Vagina (tissue), 2 donors: ENCODE measurements at places on chromosomes 16 and 17.

GRCh38 chr17:57995076-57995956, 7.3 kb upstream of the VEZF1 start:
- DNase-seq: no peak

- DNase-seq: no peak
These were observed 13.4 kb upstream of the HERPUD1 start for GRCh38 chr16:56918467-56919012.

DNA sequence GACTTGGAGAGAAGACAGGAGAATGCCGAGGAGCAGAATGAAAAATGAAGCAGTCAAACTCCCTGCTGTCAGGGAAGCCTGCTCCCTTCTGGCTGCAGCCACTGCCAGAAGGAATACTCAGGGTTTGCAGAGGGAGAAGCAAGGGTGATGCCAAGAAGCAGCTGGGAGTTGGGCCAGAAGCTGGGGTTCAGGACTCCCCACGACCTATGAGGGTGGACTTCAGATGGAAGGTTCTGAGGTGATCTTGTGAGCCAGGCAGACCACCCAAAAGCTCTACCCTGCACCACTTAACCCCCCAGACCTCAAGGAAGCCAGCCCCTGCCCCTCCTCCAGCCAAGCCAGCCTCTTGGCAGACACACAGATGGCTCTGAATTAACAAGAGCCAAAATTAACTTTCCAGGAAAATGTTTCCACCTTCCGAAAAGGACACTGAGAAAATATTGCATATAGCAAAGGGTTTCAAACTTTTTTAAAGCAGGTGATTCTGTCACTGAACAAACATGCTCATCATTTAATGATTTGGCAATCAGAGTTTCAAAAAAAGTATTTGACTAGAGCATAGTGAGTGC, 126.0 kb upstream of the ERCC4 start:
- no peak for DNase-seq

DNA sequence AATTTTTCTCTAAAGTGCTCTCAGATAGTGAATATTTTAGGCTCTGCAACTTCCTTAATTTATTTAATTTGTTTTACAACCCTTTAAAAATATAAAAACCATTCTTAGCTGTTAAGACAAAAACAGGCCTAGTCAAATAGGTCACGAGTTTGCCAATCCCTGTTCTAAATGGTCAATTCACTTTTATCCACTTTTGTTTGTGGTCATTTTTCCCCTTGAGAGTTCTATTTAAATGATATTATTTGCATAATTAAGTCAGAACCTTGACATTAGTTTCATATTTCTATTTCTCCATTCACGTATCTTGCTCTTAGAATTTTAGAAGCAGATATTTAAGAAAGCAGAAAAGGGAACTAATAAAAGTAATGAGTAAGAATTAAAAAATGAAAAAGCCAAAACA, 4.0 kb downstream of the AMFR start:
- DNase-seq: no peak

- no peak for DNase-seq
These were observed 190.9 kb downstream of the HS3ST3A1 start for GRCh38 chr17:13410874-13411273.

- DNase-seq: no peak
These were observed 164.4 kb upstream of the GSE1 start for GRCh38 chr16:85448557-85449190.

DNA sequence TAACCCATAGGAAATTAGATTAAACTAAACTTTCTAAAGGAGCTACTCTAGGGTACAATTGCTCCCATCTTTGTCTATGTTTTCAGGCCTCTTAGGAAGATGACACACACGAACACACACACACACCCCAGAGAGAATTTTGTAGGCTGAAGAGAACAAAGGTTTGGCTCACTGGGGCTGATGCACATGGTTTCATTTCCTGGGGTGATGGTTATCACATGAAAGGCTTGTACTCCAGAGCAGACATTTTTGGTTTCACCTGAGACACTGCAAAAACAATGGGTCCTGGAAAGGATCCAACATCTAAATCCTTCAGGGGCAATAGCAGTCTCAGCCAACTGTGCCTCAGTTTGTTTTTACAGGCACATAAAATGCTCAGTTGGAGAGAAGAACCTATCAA, 62.8 kb downstream of the GRB7 start:
- DNase-seq: no peak

- no peak for DNase-seq
These were observed 8.0 kb downstream of the ZNF205 start for GRCh38 chr16:3120435-3120834.

GRCh38 chr16:19282101-19282500, 3.4 kb upstream of the CLEC19A start:
- no peak for DNase-seq

GRCh38 chr17:74332763-74333283, 6.8 kb downstream of the KIF19 start:
- no peak for DNase-seq

DNA sequence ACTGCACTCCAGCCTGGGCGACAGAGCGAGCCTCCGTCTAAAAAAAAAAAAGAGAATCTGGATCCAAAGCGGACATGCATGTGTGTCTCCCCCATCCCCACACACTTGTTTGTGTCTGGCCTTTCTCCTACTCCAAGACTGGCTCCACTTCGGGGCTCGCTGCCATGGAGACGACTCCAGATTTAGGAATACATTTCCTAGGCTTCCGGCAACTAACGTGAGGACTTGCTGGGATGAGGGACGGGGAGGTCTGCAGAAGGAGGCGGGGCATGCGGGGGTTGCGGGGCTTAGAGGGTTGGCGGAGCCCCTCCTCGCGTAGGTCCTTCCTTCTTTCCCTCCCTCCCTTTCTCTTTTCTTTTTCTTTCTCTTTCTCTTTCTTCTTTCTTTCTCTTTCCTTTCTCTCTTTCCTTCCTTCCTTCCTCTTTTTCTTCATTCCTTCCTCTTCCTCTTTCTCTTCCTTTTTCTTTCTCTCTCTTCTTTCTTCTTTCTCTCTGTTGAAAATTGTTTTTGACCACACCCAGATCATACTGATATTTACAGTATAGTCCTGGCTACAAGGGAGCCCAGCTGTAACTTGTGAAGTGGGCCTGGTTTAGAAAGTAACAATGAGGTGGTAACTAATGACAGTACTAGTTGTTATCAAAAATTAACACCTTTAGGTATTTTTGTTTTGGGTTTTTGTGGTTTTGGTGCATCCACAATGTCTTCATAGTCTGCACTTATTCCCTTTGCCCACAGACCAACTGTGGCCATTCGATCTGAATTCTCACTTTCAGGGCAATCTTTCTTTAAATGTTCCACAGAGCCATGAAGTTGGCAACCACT, 25.2 kb downstream of the MIS12 start:
- no peak for DNase-seq

GRCh38 chr17:62164747-62165722, 100.0 kb upstream of the MED13 start:
- DNase-seq: no peak

- no peak for DNase-seq
These were observed 17.7 kb downstream of the ZNHIT3 start for GRCh38 chr17:36504156-36504545.

- no peak for DNase-seq
These were observed 58.3 kb downstream of the CYB561 start for GRCh38 chr17:63387656-63388340.

DNA sequence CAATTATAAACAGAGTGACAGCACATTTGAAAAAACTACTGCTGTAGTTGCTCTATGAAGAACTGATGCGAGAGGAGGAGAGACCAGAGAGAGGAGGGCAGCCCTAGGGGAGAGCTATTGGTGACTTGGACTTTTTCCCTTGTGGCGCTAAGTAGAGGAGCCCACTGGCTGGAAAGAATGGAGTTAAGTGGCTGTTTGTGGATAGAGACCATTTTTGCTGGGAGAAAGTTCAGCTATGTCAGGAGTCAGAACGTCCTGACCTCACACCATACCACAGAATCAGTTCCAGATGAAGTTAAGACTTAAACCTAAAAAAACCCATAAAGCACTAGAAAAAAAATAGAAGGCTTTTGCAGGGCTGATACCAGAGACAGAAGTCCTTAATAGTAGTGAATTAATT, 2.0 kb downstream of the POLR2A start:
- no peak for DNase-seq

- no peak for DNase-seq
These were observed 2.6 kb downstream of the GPR179 start for GRCh38 chr17:38341035-38341721.
